Hepatic stellate cell (primary cell): ENCODE measurements at places on chromosomes 11 and 22.

GRCh38 chr11:73205661-73206343, 12.3 kb upstream of the P2RY2 start:
- no peak for DNase-seq

DNA sequence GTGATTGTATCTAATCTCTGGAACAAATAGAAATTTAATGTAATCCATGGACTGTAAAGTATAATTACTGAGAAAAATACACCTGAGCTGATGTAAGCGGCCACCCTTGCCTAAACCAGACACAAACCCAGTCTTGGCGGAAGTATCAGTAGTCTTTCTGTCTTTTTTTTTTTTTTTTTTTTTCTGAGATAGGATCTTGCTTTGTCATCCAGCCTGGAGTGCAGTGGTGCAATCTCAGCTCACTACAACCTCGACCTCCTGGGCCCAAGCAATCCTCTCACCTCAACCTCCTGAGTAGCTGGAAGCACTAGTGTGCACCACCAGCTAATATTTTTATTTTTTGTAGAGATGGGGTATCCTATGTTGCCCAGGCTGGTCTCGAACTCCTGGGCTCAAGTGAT, 5.5 kb upstream of the CXCR5 start:
- DNase-seq, result no peak

DNA sequence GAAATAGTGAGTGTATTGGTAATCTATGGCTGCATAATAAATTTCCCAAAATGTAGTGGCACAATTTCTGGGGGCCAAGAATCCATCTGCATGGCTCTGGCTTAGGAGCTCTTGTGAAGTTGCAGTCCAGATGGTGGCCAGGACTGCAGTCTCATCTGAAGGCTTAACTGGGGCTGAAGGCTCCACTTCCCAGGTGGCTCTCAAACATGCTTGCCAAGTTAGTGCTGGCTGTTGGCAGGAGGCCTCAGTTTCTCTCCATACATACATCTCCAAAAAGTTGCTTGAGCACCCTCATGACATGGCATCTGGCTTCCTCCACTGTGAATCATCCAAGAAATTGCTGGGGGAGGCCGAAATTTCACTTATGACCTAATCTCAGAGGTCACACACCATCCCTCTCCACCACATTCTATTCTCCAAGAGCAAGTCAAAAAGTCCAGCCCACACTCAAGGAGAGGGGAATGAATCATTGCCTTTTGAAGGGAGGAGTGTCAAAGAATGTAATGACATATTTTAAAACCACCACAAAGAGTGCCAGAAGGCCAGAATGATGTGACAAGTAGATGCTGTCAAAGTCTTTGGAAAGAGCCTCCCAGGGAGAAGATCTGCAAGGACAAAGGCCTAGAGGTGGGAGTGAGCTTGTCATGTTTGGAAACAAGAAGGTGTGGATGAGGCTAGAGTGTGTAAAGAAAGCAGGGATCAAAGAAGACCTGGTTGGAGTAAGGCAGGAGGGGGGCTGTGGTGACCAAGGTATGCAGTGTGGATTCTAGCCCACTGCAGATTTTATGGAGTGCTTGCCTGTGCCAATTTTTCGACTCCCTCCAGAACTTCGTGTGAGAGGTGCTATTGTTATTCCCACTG, 566.2 kb downstream of the MIAT start:
- peak; percentile 70 for DNase-seq

DNA sequence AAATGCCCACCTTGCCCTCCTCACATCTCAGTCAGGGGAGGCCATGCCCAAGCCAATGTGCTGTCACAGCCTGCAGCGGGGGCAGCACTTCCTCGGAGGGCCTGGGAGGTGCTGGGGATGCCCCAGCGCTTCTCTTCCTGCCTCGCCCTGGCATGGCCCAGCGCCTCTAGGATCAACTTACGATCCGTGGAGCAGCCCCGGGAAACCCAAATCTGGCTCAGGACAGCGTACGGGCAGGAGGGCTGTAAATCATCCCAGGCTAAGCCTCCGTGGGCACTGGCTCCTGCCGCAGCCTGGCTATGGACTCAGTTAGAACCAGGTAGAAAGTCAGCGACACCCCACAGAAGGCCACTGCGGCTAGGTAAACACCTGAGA, 60.9 kb upstream of the EMID1 start:
- no peak for DNase-seq

- DNase-seq, result no peak
Observed at GRCh38 chr22:36611241-36611976, 82.4 kb upstream of the EIF3D start.
